ENCODE measurements at places on chromosomes 1 and 21.

GRCh38 chr21:31143036-31143435, 104.8 kb upstream of the KRTAP19-8 start:
- no peak for DNase-seq

DNA sequence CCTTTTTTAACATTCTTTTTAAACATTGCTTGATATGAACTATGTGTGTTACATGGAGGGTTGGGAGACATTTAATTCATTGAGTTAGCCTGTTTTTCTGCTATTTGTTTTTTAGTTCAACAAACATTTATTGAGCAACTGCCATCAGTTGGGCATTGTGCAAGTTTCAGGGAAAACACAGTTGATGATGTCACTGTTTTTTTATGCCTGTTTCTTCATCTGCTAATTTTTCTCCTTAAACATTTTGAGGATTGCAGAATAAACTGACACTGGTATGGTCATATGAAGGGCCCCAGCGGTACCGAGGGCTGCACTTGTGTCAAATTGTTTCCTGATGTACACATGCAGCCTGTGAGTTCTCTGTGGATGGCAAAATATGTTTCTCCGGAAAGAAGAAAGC, 253.0 kb downstream of the FGGY start:
- DNase-seq = no peak

DNA sequence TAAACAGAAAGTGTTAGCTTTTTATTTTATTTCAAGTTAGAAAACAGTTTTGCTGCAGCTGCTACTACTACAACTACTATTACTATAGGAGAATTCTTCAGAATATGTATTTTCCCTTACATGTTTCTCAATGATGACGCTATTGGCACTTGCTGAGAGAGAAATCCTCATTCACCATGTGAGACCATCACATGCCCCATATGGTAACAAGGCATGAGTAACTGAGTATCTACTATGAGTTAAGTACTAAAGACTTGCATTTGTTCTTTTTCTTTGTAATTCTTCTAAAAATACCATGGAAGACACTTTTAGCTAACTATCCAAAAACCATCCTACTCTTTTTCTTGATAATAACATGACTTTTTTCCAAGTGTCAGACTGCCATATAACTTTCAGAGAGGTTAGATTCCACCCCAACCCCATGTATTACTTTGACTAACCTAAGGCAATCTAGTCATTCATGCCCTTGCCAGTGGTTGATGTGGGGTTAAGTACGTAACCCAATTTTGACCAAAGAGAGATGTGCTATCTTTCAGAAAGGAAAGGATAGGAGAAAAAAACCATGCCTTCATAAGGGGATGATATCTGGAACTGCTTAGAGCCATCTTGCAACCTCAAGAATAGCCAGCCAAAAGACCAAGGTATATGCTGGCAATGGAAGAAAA, 42.9 kb downstream of the COP1 start:
- DNase-seq = no peak

DNA sequence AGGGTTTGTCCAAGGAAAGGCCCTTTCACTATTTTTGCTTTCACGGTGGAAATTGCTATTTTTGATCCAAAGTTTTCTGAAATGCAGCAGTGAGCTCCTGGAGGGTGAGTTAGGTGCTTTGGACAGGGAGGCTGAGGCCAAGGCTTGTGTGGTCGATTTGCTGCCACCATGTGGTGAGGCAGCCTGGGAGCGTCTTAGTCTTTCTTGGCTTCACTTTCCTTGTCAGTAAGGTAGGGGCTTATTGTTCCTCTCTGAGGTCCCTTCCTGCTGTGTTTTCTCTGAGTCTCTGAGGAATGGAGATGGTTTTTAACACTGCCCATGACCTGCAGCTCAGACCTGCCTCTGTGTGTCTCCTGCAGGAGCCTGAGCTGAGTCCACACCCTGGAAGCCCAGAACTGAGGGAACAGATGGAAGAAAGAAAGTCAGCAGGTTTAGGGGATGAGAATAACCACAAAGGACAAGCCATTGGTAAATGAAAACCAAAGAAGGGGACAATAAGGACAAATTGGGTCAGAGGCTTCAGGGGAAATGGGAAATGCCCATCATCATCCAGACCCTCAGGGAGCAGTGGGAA, 20.1 kb upstream of the S100A10 start:
- no peak for DNase-seq

DNA sequence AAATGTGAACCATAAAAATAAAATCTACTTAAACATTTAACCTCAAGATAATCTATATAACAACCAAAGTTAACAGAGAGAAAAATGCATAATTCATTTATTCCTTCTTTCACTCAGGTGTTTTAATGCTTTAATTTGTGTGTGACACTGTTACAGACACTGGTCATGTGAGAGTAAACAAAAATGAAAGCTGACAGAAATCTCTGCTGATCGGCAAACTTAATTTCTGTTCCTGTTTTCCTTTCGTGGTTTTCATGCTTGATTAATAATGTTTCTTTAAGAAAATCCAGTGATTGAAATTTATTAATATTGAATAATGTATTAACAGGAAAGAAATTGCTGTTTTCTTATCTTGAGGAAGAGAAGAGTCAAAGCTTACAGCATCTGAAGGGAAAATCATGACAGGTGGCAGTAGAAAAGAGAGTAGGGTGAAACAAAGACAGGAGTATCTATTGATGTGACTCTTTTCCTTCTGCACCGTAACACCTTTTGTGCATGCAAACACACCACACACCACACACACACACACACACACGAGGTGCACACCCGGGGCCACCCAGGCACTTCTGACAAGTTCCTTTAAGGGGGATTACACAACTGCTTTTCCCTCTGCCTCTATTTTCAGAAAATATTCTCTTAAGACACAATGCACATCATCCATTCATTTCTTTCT, 1.6 kb downstream of the OR2AK2 start:
- no peak for DNase-seq

DNA sequence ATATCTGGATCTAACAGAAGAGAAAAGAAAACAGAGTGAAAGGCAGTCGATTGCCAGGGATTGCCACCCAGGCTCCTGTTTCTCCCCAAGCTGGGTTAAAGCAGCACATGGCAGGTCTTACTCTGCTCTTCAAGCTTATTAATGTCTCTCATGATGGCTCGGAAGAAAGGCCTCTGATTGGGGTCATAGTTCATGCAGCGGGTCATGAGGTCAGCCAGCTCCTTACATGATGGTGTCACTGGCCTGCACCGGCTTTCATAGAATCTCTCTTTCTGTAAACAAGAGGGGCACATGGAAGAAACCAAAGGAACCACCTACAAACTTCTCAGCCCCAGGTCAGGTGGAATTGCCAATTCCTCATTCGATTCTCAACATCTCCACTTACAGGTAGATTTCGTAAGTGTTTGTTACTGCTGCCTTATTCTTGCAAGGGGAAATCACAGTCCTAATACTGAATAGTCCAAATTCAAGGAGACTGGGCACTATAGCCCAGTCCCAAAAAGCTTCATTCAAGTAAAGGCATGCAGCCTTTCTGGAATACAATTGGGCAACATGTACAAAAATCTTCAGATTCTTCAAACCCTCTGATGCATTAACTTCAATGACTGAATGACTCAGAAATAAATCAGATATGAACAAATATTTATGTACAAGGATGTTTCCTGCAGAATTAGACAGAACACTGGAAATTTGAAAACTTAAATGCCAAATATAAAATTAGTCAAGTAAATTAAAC, 96.6 kb downstream of the RAVER2 start:
- no peak for DNase-seq

- no peak for DNase-seq
Observed at GRCh38 chr1:240831191-240831631, 219.3 kb upstream of the GREM2 start.

- DNase-seq = no peak
Observed at GRCh38 chr1:39346872-39347271, 142.4 kb downstream of the MACF1 start.

DNA sequence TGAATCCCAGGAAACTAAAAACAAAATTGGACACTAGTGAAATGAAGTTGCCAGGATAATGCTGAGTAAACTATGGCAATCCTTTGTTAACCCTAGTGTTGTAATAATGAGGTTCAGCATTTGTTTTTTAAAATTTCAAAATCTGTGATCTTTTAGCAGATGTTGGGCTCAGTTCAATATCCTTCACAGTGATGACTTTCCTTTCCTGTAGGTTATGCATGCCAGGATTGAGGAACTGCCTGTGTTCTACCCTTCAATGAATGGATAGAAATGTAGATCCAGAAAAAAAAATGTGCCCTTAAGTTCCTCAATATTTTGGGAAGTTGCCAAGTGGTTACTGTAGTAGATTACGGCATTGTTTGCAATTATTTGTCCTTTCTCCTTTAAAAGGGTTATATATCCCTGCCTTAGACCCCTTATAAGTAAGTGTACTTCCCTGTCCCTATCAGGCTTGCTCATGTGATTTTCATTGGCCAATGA, 35.5 kb upstream of the IRF2BP2 start:
- no peak for DNase-seq

- no peak for DNase-seq
Observed at GRCh38 chr1:56452027-56453011, 127.0 kb downstream of the PLPP3 start.

DNA sequence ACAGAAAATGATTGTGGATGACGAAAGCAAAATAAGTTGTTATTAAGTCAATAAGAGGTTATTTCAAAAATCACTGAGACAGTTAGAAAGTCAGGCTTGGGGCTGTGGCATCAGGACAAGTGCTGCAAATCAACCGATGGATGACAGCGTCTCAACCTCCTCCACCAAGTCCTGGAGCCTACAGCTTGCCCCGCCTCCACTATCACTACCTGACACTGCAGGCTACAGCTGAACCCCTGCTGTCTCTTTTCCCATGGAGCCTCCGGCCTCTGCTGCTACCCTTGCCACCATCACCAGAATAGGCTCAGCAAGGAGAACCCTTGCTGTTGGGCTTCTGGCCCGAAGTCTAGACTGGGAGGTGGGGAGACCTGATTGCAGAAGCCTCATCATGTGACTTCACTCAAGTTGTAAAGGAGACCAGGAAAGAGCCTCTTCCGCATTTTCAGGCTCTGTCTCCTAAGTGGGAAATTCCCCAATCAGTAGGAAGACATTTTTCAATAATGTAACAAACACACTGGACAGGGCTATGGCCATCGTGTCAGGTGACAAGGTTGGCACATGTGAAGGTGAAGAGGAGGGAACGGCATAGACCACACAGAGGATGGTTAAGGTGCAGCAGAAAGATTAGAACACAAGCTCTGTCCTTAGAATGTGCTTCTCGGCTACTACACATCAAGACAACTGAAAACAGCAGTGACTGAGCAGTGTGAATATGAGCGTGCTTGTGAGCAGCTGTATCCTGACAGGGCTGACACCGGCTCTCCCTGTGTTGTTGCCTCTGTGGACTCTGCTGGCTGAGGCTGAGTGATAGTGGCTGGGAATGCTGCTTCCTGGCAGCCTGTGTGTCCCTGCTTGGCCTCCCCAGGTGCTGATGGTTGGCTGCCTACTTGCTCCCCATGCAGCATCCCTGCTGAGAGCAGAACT, 660.7 kb downstream of the PTPRU start:
- no peak for DNase-seq

GRCh38 chr1:218705911-218706893, 361.1 kb downstream of the TGFB2 start:
- DNase-seq = peak; percentile 3

GRCh38 chr1:59333626-59334277, 36.9 kb downstream of the FGGY start:
- DNase-seq = no peak

DNA sequence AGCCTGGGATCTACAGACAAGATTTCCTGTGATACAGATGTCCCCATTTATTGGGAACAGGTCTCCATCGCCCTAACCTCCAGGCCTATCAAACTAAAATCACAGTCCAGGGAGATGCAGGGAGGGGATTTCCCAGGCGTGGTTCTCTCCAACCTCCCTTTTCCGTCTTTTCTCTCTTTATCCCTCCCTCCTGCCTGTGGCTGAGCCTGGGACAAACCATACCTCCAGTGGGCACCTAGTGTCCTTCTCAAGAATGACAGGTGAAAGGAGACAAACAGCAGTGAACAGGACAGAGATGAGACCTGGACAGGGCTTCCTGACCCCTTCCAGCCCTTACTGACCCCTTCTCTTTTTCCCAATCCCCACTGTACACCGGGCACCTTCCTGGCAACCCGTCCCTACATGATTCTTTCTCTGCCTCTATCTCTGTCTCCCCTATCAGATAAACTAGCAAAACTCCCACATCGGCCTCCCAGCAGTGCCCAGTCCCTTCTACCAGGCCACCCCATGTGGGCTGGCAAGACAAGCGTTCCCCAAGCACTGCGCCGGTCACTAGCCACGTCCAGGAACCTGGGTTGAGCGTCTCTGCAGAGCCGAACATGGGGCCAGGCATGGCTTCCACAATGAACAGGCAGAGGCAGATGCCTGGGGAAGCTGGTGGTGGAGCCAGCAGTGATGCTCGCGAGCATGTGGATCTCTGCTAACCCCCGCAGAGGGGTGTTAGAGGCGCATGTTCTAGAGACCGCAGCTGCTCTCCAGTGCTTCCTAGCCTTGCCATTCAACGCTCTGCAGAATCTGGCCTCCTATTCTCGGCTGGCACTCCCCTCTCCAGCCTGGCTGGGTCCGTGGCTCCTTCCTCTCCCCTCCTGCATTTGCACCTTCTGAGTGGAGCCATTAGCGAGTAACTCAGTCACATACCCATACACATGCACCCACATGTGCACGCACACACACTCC, 54.7 kb downstream of the ELK4 start:
- peak; percentile 2 for DNase-seq

- no peak for DNase-seq
Observed at GRCh38 chr1:21099034-21099868, 77.4 kb downstream of the EIF4G3 start.

- DNase-seq = no peak
Observed at GRCh38 chr1:118826669-118827068, 161.5 kb downstream of the TBX15 start.

GRCh38 chr1:30754684-30755171, 2.8 kb downstream of the LAPTM5 start:
- no peak for DNase-seq

DNA sequence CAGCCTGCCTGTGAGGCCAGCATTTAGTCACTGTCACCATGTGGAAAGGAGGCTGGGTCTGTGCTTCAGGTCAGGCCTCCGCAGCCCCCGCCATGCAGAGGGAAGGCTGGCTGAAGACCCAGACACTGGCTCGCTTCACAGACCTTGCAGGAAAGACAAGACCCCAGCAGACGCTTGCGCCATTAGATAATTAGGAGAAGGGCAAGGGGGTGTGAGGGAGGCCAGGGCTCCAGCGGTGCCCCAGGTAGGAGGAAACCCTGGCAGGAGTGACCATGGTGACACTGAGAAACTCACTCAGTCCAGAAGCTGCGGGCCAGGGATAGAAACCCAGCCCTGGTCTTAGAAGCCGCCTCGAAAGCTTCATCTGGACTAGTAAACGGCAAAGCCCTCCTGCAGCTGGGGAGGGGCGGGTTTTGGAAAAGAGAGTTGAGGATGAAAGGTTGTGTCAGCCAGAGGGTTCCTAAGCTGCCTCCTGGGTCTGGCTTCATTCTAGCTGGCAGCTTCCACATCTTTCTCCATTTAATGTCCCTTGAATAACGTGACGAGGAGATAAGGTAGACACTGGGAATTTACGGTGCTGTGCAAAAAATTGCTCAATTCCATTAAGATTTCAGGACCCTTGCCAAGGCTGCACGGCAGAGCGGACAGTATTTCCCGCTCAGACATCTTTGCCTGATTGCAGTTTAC, 294.1 kb upstream of the VAMP3 start:
- no peak for DNase-seq
